ENCODE measurements at places on chromosomes 7 and 10.

DNA sequence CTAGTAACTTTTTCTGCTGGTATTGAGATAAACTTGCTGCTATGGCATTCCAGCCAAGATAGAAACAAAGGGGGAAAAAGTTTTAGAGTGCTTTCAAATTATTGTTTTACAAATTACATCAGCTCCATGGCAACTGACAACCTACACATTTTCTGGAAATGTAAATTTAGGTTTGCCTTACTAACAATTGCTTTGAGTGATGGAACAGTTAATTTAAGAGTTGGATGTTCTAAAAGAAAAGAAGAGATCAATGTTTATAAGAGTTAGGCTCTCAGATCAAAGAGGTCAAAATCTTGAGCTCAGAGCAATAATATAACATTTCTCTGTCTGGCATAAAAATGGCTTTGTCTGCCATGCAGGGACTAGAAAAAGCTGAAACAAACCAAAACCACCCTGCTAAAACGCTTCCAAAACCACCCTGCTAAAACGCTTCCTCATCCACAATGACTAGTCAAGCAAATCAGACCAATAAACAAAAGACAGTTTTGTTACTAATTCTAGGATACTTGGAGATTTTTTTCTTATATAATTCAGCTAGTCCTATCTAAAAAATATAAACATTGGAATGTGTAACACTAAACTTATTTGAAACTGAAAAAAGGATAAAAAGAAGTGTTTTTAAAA, 32.3 kb downstream of the ORC5 start:
- no peak for DNase-seq
- no peaks in the 10 kb centered on the region for H3K27me3 ChIP-seq
- no peak overlapping the region for H3K4me3 ChIP-seq
- H3K27ac ChIP-seq: no peak overlapping the region
- peaks cover 3% of the 10 kb centered on the region for H3K36me3 ChIP-seq

GRCh38 chr10:48899781-48900180, 39.9 kb downstream of the LRRC18 start:
- H3K4me3 ChIP-seq: no peak overlapping the region
- no peaks in the 10 kb centered on the region for H3K36me3 ChIP-seq
- no peak for DNase-seq
- no peak overlapping the region for H3K27ac ChIP-seq
- H3K27me3 ChIP-seq: peaks cover 59% of the 10 kb centered on the region

DNA sequence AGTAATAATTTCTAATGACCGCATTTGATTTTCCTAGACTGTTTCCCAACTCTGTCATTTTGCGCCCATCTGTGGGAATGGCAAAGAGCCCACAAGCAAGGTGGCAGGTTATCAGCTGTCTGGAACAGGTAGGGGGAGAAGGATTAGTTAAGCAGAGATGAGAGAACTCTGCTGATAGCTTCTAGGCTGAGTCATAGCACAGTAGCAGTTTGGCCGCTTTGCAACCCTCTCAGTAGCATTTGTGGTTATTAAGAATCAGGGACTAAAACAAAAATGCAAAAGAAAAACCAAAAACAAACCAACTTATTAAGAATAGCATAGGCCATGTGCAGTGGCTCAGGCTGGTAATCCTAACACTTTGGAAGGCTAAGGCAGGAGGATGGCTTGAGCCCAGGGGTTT, 602.7 kb upstream of the SORCS1 start:
- no peak for DNase-seq
- no peaks in the 10 kb centered on the region for H3K36me3 ChIP-seq
- H3K4me3 ChIP-seq: no peak overlapping the region
- H3K27ac ChIP-seq: no peak overlapping the region
- H3K4me1 ChIP-seq: no peaks in the 10 kb centered on the region

GRCh38 chr7:158299607-158300006, 288.0 kb downstream of the PTPRN2 start:
- no peak overlapping the region for H3K4me3 ChIP-seq
- H3K27me3 ChIP-seq: no peaks in the 10 kb centered on the region
- DNase-seq: no peak
- H3K27ac ChIP-seq: no peak overlapping the region
- no peaks in the 10 kb centered on the region for H3K36me3 ChIP-seq

- no peak overlapping the region for H3K27ac ChIP-seq
- H3K4me3 ChIP-seq: no peak overlapping the region
- peaks cover 29% of the 10 kb centered on the region for H3K36me3 ChIP-seq
- H3K27me3 ChIP-seq: no peaks in the 10 kb centered on the region
- peak; percentile 57 for DNase-seq
- peaks cover 4% of the 10 kb centered on the region for H3K4me1 ChIP-seq
Measured at GRCh38 chr7:66265566-66265965, 60.4 kb downstream of the TPST1 start.

DNA sequence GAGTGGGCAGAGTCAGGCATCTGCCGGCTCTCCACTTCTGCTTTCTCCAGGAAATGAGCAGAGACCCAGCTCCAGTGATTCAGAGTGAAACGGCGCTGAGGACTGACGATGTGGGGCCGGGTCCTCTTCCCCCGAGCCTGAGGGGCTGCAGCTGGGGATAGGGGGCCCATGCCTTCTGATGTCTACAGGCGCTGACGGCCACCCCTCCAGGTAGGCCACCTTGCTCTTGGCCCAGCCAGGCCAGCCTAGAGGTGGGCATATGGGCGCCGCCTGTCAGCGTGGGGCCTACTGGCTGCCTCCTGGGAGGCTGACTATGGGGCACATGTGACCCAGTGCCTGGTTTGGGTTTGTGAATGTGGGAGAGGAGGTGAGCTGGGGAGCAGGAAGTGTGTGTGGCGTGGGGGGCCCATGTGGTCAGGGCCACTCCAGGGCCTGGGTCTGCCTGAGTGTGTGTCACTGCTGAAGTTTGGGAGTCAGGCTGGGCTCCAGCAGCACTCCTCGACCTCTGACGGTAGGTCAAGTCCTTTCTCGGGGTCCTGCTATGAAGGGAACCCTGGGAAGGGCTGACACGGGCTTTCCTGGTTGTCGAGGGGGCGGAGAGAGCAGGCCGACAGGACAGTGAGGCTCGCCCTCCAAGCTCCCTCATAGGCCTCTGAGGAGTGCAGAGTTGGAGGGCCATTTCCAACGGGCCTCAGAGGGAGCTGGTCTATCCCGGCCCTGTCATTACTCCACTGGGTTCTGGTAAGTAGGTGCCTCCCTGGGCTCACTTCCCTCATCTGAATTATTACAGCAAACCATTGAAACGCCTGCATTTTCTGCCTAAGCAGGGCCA, at the start of gene WDFY4:
WDFY4 (plus strand) TSS at position 82 of the 832 bp plus-strand sequence. CDS start 24,860 bp downstream, outside the sequence.
- H3K27ac ChIP-seq: no peak within 1 kb of the TSS
- peaks cover 31% of the 10 kb centered on the region for H3K27me3 ChIP-seq
- no peak within 1 kb of the TSS for H3K4me3 ChIP-seq
- no peaks in the 10 kb centered on the region for H3K36me3 ChIP-seq
- no peaks in the 10 kb centered on the region for H3K4me1 ChIP-seq
- DNase-seq: no peak

- no peaks in the 10 kb centered on the region for H3K36me3 ChIP-seq
- no peak overlapping the region for H3K27ac ChIP-seq
- no peak for DNase-seq
- H3K4me1 ChIP-seq: no peaks in the 10 kb centered on the region
Measured at GRCh38 chr10:107148906-107149305, 15.6 kb downstream of the SORCS1 start.

DNA sequence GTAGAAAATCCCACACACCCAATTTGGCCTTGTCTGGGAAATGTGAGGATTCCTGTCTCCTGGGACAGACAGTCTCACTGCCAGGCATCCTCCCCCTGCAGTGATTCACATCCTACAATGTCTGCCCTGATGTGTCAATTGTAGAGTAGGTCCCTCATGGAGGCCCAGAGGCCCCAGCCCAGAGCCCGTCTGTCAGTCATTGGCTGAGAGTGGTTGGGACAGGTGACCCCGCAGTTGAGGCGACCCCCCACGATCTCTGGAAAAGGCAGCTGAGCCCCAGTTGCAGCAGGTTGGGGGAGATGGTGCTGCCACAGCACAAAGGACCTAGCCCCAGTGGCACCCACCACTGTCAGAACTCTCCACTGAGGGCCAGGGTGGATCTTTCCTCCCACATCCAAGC, 84.3 kb upstream of the INSIG1 start:
- no peaks in the 10 kb centered on the region for H3K27me3 ChIP-seq
- H3K4me3 ChIP-seq: peak overlapping the region; percentile 89
- DNase-seq: peak; percentile 13
- no peak overlapping the region for H3K27ac ChIP-seq

GRCh38 chr10:7011994-7012393, 398.8 kb downstream of the SFMBT2 start:
- H3K4me3 ChIP-seq: no peak overlapping the region
- H3K36me3 ChIP-seq: no peaks in the 10 kb centered on the region
- no peaks in the 10 kb centered on the region for H3K27me3 ChIP-seq
- H3K27ac ChIP-seq: no peak overlapping the region
- no peak for DNase-seq
- no peaks in the 10 kb centered on the region for H3K4me1 ChIP-seq

GRCh38 chr7:151232091-151232916, at the start of gene CHPF2:
Gene CHPF2 (plus strand): TSS chr7:151232483. CDS start chr7:151234012, 1,529 bp downstream.
- peak within 1 kb of the TSS; percentile 82 for H3K27ac ChIP-seq
- peak within 1 kb of the TSS; percentile 96 for H3K4me3 ChIP-seq
- no peaks in the 10 kb centered on the region for H3K27me3 ChIP-seq
- peaks cover 32% of the 10 kb centered on the region for H3K36me3 ChIP-seq
- peak; percentile 88 for DNase-seq

- peaks cover 6% of the 10 kb centered on the region for H3K4me1 ChIP-seq
- no peak overlapping the region for H3K4me3 ChIP-seq
- H3K36me3 ChIP-seq: no peaks in the 10 kb centered on the region
Measured at GRCh38 chr10:61628875-61629513, 33.7 kb upstream of the CABCOCO1 start.

DNA sequence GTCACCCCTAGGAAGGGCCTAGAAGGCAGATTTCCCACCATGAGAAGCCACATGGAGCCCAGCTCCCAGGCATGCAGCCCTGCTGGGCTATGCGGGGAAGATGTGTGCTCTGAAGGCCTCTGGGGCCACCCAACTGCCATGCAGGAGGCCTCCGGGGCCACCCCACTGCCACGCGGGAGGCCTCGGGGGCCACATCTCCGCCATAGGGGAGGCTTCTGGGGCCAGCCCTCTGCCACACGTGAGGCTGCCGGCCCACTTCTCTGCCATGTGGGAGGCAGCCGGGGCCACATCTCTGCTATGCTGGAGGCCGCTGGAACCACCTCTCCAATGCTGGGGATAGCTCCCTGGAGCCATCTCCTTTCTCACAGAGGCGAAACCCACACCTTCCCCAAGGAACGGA, 451.8 kb downstream of the DNAJB6 start:
- peaks cover 10% of the 10 kb centered on the region for H3K4me1 ChIP-seq
- H3K27me3 ChIP-seq: no peaks in the 10 kb centered on the region
- no peaks in the 10 kb centered on the region for H3K36me3 ChIP-seq
- DNase-seq: no peak
- no peak overlapping the region for H3K27ac ChIP-seq

- H3K4me1 ChIP-seq: peaks cover 50% of the 10 kb centered on the region
- H3K27me3 ChIP-seq: peaks cover 55% of the 10 kb centered on the region
- DNase-seq: no peak
- no peaks in the 10 kb centered on the region for H3K36me3 ChIP-seq
Measured at GRCh38 chr7:988963-989529, 6.1 kb downstream of the CYP2W1 start.

GRCh38 chr7:25858525-25859411, 293.2 kb upstream of the NFE2L3 start:
- no peaks in the 10 kb centered on the region for H3K36me3 ChIP-seq
- H3K4me3 ChIP-seq: peak overlapping the region; percentile 41
- DNase-seq: peak; percentile 86
- peaks cover 13% of the 10 kb centered on the region for H3K4me1 ChIP-seq

DNA sequence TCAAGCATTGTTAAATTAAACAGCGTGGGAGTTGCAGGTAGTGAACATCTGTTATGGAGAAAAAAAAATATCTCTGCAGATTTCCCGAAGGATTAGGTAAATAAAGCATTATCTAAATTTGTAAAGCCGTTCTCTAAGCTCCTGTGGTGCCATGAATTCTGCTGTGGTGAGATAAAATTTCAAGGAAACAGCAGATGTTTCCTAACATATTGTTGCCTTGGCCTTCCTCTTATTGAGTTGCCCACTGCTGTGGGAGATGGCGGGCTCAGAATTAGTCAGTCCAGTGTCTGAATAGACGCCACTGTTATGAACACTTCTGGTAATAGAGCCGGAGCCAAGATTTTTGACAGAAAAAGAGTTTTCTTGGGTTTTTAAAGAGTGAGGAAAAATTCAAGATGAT, 82.6 kb upstream of the ELMO1 start:
- H3K4me1 ChIP-seq: no peaks in the 10 kb centered on the region
- no peaks in the 10 kb centered on the region for H3K36me3 ChIP-seq
- H3K27ac ChIP-seq: no peak overlapping the region
- no peak overlapping the region for H3K4me3 ChIP-seq
- no peak for DNase-seq

DNA sequence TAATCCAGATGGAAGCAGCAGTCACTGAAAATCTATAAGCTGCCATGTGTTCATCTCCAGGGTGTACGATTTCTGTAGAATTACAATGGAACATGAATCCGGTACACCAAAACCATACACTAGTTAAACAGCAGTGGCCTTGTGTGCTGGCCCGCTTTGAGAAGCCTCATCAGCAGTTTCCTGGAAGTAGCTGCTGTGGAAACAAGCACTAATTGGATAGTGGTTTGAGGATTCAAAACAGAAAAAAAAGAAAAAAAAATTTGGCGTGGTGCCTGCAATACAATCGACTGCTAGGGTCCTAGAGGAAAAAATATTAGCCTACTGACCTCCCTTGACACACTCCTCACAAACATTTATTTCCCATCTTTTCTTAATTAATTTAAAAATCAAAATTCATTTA, 545.9 kb downstream of the SORCS1 start:
- no peaks in the 10 kb centered on the region for H3K36me3 ChIP-seq
- H3K27ac ChIP-seq: no peak overlapping the region
- no peak for DNase-seq
- H3K27me3 ChIP-seq: no peaks in the 10 kb centered on the region
- H3K4me1 ChIP-seq: no peaks in the 10 kb centered on the region

DNA sequence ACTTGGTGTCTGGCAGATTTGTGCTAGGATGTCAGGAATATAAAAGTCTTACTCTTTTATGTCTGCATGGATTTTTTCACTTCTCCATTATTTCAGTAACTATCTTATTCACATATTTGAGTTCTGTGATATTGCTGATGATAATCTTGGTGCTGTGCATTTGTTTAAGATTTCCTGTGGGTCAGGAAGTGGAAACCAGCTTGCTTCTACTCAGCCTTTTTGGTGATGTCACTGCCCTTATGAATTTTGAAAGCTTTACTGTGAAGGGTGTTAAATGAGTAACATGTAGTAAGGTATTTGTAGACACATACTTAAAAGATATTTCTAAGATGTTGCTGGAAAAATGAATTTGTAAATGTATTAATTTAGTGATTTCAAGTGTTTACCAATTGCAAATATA, 69.5 kb upstream of the VOPP1 start:
- H3K4me3 ChIP-seq: no peak overlapping the region
- peaks cover 18% of the 10 kb centered on the region for H3K27me3 ChIP-seq
- DNase-seq: no peak
- H3K36me3 ChIP-seq: no peaks in the 10 kb centered on the region
- no peaks in the 10 kb centered on the region for H3K4me1 ChIP-seq

GRCh38 chr10:68301301-68301700, 30.6 kb upstream of the HNRNPH3 start:
- H3K36me3 ChIP-seq: no peaks in the 10 kb centered on the region
- H3K27ac ChIP-seq: no peak overlapping the region
- peaks cover 2% of the 10 kb centered on the region for H3K4me1 ChIP-seq
- no peak for DNase-seq
- no peaks in the 10 kb centered on the region for H3K27me3 ChIP-seq

- no peak for DNase-seq
- H3K27ac ChIP-seq: no peak overlapping the region
- H3K4me1 ChIP-seq: no peaks in the 10 kb centered on the region
- H3K36me3 ChIP-seq: no peaks in the 10 kb centered on the region
- no peak overlapping the region for H3K4me3 ChIP-seq
- H3K27me3 ChIP-seq: peaks cover 3% of the 10 kb centered on the region
Measured at GRCh38 chr10:96708456-96708855, 11.9 kb downstream of the PIK3AP1 start.
